NCI-H2029 (cell line): ENCODE measurements at places on chromosomes 4 and X.

DNA sequence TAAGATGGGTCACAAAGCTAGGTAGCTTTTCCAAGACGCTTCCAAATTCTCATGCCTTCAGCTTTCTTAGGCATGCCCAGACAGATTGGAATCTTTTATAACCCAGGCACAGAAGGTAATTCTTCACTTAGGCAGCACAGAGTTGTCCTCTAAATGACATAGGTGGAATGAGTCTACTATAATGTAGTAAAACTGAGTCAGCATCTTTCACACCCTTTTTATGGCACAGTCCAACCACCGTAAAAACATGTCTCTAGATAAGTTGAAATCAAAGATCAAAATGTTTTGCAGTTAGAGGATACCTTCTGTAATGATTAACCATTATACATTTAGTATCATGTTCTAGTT lies 128.4 kb upstream of the FAT1 start:
- DNase-seq, result no peak

DNA sequence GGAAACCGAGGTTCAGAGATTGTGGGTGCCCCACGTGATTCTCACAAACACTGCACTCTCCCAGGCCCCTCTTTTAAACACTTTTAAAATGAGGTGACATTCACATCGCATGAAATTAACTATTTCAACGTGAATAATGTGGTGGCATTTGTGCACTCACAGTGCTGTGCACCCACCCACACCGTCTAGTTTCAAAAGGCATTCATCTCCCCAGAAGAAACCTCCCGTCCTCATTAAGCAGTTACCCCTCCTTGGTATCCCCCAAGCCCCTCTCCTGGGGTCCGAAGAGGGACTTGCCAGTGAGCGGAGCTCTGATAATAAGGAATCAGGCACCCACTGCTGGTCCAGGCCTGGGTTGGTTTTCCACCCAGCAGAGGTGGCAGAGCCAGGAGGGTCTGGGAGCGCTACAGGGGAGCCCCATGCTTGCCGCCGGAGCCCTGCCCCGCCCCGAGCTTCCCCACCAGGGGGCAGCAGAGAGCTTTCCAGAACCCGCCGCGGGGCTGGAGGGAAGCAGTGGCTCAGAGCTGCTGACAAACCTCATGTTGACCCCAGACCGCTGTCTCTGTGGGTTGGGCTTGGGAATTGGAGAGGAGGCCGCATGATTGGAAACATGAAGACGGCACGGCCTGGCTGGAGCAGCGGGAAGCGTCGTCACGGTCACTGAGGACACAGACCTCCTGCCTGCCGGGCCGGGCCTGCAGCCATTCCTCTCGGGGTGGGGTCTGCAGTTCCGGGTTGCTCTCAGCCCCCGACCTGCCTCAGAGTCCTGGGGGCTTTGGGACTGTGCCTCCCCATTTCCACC lies 27.5 kb upstream of the HTRA3 start:
- peak; percentile 76 for DNase-seq

DNA sequence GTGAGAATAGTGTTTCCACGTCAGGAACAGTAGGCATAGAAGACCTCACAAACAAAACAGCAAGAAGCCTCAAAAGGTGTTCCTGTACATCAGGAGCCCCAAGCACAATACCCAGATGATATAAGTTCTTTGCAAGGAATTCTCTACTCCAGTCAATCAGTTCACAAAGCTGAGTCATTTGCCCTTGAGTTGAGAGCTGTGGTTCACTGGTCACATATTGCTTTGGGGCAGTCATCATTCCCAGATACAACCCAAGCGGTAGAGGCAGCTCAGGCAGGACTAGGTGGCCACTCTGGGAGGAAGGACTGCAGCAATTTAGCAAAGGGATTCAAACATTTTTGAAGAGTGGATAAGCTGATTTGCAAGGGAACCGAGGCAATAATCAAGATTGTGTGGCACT lies 551.5 kb upstream of the ZFP42 start:
- DNase-seq, result no peak

DNA sequence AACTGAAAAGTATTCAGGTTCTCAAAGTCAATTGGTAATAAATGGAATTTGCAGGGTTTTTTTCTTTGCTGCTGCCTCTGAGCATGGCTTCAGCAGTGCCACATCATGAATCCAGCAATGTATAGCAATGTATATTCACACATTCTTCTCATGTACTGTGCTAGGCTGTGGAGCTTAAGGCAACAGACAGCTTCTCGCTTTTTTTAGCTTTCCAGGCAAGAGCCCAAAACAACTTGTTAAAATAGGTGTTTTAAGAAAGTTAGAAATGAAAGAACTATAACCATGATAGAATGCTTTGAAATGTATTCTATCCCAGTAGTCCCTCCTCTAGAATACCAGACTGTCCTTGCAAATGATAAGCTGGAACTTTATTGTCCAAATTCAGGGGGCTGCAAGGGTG lies 30.4 kb downstream of the SMIM43 start:
- DNase-seq, result no peak

DNA sequence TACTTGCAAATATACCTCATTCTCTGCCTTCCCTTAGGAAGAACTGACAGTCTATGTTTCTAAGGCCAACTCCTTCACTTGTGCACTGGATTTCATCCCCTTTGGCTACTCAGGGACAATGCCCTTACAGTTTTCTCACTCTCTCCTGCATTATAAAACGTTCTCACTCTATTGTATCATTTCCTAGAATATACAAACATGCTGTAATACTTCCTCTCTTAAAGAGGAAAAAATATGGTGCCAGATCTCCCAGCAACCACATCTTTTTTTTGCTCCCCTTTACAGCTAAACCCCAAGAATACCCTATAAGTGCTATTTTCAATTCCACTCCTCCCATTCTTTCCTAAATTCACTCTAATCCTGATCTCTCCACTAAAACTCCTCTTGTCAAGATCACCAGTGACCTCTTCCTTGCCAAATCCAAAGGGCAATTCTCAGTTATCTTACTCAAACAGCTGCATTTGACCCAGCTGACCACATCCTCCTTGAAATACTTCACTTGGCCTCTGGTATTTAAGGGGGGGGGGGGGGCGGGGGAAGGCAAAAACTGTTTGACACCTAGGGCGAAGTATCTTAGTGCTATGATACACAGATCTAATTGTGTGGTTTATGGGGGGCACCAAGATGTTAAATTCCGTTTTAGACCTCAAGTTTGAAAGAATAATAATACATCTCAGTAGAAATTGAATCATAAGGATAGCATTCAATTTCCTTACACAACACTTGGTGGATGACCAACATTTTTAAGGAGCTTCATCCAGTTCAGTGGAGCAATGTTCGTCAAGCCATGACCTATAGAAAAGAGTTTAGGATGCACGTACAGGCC lies 1.6 kb downstream of the RCHY1 start:
- DNase-seq, result no peak

GRCh38 chrX:39830414-39830813 lies 267.3 kb downstream of the BCOR start:
- no peak for DNase-seq

- DNase-seq, result no peak
Measured at GRCh38 chrX:111410590-111411078, 1.4 kb downstream of the DCX start.
